ENCODE measurements at places on chromosomes 2 and 18.

DNA sequence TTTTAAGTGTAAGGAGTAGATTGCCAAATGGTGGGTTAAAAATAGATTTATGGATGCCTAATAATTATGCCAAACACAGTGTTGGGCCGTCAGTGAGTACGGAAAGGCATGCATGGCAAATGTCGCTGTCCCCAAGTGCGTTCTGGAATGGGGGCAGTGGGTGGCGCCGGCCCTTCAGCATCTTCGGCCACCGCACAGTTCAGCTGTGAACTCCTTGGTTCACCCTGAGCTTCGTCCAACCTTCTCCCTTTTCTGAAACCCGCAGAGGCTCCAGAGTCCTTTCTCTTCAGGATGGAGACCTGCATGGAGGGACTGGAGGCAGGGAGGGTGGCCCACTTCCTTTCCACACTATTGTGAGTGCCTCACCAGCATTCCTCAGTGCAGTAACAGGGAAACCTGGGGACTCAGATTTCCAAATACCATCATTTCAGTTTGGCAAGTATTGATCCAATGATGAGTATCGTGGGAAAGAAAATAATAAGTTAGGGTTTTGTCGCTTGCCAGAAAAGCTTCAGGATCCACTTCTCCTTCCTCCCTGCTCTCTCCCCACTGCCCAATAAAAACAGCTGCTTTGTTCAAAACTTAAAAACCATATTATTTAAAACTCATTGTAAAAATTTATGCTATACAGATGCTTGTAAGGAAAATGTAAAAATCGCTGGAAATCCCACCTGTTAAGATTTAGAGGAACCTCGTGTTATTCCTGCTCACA, 74.6 kb upstream of the TXNDC2 start:
- DNase-seq, result no peak

- no peak for DNase-seq
Measured at GRCh38 chr2:165863810-165864261, 69.8 kb upstream of the GALNT3 start.

DNA sequence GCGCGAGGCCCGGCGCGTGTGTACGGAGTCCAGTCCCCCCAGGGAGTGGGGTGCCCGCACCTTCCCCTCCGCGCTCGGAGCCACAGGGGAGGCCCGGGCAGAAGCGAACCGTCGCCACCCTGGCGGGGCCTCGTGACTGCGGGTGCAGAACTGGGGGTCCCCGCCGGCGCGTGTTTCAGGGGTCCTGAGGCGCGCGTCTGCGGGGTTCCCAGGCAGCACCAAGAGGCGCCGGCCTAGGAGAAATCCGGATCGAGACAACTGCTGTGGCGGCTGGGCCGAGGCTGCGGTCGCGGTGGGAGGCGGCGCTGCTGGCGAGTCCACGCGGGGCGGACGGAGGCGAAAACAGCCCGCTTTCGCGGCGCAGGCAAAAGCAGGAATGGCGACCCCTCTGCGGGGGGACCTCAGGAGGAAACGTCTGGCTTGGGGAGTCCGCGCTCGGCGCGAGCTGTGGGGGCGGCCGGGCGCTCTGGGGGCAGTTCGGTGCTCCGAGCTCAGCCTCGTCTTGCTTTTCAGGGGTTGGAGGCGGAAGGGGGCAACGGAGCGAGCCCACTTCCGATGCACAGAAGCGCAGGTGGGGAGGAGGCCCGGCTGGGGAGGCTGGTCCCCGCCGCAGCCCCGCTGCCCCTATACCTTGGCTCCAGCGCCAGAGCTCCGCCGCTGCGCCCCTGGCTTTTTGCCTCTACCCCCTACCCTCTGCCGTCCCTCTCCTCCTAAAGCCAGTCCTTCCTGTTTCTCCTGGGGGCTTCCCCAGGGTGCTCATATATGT, 81.5 kb upstream of the LDLRAD4 start:
- DNase-seq, result no peak

DNA sequence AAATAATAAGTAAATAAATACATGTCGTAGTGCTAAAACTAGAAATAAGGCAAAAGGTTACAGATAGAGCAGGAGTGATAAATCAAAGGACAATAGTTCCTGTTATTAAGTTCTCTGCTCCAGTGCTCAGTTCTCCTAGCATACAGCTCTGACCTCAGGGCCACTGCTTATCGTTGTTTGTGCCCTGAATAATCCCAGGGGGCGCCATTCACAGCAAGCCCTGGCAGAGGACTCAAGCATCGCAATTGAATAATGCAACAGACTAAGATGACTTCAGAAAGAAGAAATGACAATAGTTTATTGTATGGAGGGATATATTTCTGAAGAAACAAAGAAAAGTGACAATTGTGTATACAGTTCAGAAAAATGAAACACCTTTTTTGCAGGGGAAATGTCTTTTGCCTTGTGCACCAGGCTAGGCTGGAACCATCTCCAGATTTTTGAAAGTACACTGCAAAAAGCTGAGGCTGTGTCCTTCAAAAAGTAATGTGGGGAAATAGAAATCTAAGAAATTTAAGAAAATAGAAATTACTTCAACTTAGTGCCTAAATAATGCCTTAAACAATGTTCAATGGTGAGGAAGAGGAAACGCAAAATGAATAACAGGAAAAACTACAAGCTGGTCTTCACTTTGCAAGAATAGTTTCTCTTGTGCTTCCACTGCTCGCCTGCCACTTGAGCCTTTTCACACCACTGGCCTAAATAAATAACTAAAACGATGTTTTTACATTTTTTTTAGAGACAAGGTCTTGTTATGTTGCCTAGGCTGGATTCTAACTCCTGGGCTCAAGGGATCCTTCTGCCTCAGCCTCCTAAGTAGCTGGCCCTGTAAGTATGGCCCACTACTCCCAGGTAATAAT, 19.0 kb upstream of the CCNYL1 start:
- DNase-seq, result no peak

- no peak for DNase-seq
Measured at GRCh38 chr2:178057179-178057680, 15.3 kb downstream of the PDE11A start.

DNA sequence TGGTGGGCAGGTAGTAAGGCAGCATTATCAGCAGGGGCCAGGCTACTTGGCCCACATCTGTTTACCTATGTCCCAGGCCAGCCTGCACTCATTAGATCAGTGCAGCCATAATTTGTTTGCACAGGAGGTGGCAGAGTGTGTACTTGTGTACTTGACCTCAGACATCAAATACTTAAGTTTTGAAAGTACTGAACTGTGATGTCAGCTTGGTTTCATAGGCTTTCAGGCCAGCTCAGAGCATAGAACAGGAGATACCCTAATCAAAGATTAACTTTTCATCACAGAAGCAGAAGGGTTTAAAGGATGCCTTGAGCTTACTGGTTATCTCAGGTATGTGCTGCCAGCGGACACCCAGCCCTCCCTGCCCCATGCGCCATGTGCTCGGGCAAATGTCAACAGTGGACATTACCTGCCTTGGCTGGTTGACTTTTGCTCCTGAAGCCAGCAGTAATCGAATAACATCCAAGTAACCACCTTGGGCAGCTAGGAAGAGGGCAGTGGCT, 33.2 kb downstream of the ANKRD29 start:
- no peak for DNase-seq

DNA sequence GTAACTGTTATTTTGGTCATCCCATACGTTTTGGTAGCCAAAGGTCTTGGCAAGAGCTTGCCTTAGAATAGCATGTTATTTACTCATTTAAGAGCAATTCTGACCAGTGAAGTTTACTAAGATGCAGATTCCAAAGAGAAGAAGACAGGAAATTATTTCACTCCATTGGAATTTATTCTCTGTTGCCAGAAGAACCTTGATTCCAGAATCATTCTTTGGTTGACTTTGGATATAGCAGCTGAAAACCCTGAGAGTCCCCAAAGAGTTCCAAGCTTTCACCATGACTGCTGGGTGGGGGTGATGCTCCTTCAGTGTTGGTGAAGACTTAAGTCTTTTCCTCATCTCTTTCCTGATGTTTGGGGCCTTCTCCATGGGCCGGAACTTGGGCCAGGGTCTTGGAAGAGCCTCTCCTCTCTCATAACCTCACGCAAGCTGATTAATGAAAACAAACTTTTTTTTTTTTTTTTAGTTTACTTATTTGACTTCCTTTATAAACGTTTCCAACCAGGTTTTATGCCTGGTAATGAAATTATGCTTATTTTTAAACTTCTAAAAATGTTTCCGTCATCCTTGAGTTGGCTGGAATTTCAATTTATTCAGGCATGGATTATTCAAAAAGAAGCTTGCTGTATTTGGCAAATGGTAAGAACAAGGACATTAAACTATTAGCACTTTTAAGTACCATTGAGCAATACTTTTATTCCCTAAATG, 192.0 kb downstream of the MTX2 start:
- no peak for DNase-seq

GRCh38 chr2:8469709-8470493, 212.0 kb upstream of the ID2 start:
- DNase-seq, result no peak

- no peak for DNase-seq
Measured at GRCh38 chr18:48934415-48934722, 16.4 kb downstream of the SMAD7 start.

DNA sequence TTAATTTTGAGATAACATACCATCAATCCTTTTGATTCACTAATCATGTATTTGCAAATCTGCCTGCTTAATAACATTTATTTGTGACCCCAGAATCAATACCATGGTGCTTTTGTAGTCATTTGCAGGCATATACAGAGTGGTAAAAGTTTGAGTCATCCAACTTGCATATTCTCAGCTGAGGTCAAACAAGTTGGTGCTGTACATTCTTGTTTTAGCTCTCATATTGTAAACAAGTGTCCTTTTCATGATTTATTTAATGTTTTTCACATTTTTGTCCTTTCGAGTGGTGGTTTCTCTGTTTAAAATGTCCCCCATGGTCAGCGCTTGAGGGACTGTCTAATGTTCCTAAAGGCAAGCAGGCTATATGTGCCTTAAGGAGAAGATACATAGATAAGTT, 17.5 kb downstream of the RAB27B start:
- DNase-seq, result no peak

GRCh38 chr2:127683757-127684156, 8.4 kb upstream of the LIMS2 start:
- no peak for DNase-seq

DNA sequence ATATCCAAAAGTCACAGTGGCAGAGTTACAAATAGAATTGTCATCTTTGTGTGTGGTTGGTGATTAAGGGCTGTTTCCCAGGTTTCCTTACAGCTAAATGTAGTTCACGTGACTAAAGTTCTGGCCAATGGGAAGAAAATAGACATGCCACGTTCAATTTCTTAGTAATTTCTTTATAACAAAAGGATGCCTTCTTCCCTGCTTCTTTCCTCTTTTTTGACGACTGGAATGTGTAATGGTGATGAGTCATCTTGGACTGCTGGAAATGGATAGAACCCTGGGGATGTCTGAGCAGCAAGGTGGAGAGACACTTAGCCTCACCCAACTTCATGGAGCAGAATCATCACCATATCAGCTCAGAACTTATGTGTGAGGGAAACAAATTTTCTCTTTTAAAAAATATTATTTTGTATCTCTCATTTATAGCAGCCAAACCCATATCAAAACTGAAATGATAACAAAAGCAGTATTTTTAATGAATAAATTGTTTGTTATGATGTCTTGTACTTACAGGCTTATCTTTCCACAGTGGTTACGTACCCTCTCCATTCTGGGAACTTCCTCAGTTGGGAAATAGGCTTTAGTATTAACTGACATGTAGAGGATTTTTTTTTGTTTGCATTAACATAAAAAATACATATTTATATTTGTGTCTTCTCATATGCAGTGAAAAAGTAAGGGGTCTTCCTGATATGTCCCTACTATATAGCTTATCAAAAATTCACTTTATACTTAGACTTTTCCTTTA, 91.1 kb upstream of the CDH2 start:
- DNase-seq, result no peak

GRCh38 chr2:105373895-105374401, 24.9 kb downstream of the FHL2 start:
- peak; percentile 40 for DNase-seq

GRCh38 chr18:7336623-7337022, 105.7 kb downstream of the LRRC30 start:
- DNase-seq, result no peak

GRCh38 chr2:168392024-168392423, 64.0 kb upstream of the CERS6 start:
- DNase-seq, result no peak

GRCh38 chr2:229780856-229781773, 66.8 kb upstream of the DNER start:
- no peak for DNase-seq

GRCh38 chr2:194867328-194867727, 789.7 kb upstream of the SLC39A10 start:
- DNase-seq, result no peak

- no peak for DNase-seq
Measured at GRCh38 chr18:45617284-45617683, 2.0 kb downstream of the SLC14A2 start.

DNA sequence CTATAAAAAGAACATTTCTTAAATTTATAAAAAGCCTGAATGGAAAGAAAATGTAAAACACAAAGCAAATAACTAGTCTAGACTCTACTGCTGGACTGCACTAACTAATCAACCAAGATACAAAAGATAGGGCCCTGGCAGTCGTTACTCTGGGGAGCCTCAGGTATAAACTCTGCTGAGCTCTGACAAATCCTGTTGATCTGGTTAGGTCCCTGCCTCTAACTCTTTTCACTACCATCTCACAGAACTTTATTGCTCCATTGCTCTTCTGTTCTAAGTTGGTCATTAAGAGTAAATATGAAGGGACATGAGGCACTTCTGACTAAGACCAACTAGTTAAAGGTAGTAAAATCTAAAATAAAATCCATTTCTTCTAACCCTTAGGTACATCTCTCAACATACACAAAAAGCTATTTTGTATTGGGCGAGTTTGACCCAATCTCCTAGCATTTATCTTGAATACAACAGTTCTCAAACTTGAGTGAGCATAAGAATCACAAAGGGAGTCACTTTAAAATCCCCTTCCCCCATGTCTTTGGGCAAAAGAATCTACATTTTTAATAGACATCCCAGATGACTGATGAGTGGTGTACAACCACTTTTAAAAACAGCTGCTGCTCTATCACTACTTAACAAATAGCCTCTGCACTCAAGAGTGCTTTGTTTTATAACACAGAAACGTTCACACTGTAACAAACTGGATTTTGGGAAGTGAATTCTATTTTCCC, 2.5 kb downstream of the CHN1 start:
- DNase-seq, result no peak

GRCh38 chr2:127422559-127423477, 4.6 kb downstream of the PROC start:
- no peak for DNase-seq

DNA sequence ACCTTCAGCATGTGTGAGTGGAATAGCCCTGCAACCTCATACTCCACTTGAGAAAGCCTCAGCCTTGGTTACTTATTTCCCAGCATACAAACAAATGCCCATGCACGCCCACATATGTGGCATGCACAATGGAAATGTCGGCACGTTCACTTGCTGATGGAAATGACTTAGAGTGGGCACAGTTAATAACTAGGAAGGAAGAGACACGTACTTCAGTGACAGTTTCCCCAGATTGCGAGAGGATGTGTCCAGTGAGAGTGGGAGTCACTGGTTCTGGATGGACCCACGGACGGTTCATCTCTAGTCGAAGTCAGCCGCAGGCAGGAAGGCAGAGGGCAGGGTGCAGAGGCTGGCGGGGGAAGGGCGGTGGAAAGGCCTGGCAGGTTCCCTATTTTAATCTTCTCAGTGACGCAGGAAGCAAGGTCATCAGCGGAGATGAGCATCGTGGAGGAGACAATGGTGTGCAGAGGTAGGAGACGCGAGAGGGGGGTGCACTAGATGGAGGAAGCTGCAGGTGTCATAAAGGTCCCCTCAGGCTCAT, 350.7 kb upstream of the MYT1L start:
- DNase-seq, result no peak
